8988T (cell line): ENCODE measurements at places on chromosomes 6 and 20.
A peak's percentile ranks its signal among the peaks of the same experiment; 100 is the strongest.

- no peak for DNase-seq
Observed at GRCh38 chr20:35991142-35991771, 22.9 kb downstream of the CNBD2 start.

- DNase-seq = no peak
Observed at GRCh38 chr6:65123521-65123920, 583.5 kb downstream of the EYS start.

DNA sequence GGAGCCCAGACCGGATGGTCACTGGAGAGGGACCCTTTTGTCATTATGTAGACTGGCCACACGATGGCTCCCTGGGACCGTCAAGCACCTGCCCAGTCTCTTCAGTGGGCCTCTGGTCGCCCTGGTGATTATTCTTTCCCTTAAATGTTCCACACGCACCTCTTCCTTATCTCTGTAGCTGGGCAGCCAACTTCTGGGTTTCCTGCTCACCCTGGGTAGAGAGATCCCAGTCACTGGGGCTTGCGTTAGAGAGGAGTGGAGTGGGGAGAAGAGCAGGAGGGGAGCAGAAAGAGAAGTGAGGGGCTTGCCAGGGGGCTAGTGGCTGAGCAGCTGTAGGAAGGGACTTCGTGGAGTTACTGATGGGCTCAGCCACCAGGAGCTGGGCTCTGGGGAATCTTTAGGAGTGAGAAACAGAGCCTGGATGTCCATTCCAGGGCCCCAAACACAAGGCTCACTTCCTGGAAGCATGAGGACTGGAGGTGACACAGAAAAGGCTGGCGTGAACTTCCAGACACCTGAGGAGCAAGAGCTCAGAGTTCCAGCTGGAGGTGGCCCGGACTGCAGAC, 150.1 kb downstream of the DHX35 start:
- peak; percentile 79 for DNase-seq

GRCh38 chr6:63543001-63543400, 29.3 kb upstream of the LOC128125822 start:
- DNase-seq = no peak

GRCh38 chr6:125363039-125363823, 61.5 kb upstream of the HDDC2 start:
- no peak for DNase-seq

DNA sequence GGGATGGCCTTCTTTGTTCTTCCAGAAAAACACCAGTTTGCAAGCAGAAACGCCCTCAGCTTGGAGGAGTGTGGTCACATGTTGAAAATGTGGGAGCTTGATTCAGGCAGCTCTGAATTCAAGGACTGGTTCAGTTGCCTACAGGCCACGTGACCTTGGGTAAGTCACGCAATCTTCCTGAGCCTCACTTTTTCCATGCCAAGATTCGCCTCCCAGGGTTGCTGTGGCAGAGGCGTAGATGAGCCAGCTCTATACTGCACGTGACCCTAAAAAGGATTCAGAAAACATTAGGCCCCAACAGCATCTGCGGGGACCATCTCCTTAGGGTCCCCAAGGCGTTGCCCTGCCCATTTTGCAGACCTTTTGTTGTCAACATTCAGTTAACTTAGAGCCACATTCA, 112.0 kb upstream of the SNX9 start:
- no peak for DNase-seq

DNA sequence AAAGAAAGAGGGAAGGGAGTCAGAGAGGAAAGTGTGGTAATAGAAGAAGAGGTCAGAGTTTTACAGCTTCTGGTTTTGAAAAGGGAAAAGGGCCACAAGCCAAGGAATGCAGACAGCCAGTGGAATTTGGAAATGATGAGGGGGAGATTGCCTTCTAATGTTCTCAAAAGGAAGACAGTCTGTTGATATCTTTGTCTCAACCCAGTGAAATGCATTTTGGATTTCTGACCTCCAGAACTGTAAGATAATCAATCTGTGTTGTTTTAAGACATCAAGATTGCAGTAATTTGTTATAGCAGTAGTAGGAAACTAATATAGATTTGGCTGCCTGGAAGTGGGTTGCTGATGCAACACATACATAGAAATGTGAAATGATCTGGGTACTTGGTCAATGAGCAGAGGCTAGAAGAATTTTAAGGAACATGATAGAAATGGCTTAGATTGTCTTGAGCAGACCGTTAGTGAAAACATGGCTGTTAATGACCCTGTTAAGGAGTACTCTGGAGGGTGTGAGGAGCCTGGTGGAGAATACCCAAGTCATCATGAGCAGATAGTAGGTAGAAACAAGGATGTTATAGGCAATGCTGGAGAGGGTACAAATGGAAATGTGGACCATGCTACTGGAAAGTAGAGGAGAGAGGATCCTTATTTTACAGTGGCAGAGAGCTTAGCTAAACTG, 255.8 kb upstream of the RAB32 start:
- no peak for DNase-seq

DNA sequence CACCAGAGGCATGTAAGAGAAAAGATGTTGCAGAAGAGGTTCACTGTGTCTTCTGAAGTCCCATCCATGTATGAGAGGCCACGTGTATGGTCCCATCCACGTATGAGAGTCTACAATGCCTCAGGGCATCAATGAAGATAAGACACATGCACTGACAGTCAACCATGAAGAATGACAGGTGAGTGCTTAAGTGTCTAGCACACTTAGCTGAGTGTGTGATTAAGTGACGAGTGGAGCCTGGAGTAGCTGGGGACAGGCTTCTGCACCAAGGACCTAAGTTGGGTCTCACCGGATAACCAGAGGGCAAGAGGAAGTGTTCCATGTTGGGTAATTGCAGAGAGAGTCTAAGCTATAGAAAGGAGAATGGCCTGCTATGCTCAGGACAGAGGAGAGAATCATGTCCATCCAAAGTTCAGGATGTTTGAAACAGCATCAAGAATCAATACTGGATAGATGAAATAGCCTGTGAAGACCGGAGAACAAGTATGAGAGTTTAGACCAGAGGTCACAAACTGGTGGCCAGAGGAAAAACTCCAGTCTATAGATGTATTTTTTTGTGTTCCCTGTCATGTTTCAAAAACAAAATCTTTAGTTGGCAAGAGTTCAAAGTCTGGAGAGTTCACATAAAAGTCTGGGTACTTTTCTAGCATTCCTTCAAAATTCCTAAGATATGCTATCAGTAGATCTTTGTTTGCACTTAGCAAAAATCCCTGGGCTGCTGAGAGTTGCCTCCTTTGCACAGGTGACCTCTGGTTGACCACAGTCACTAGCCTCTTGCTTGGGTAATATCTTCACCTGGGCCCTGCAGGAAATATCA, 165.8 kb downstream of the KIF16B start:
- DNase-seq = no peak

DNA sequence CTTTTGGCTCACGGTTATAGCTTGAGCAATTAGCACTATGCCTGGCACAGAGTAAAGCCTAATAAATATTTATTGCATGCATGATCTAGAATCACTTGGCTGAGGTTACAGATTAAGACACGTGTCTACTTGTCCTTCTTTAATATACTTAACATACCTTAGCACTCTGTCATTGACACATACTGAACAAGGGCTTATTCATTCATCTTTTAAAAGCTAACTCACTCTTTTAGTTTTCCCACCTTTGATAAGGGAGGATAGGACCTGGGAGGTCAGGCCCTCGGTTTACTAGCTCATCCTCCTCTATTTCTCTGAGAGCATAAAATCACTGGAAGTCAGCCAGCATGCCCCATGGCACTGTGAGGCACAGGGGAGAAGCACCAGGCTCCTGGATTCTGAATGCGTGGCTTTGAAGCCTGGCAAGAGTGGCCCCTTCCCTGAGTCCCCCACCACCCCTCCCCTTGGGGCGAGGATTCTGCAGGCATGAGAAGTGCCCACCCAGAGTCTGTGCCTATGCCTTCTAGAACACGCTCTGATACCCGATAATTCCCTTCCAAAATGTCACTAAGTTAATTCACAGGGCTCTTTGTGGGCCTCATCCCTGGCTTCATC, 11.2 kb downstream of the ZCCHC3 start:
- no peak for DNase-seq
